ENCODE measurements at places on chromosomes 7 and 10. TPM values are rescaled to one million over a fixed set of nuclear protein-coding genes. Genes with fewer than 3 reads are reported as not detected.
A peak's percentile ranks its signal among the peaks of the same experiment; 100 is the strongest.

TBC1D12 gene
- total RNA-seq: 21.0 TPM

IDI2 gene
- not detected for total RNA-seq

CAMK2B gene
- 0.80 TPM for total RNA-seq

MTERF1 gene
- total RNA-seq: 16.8 TPM

CRTAC1 gene
- total RNA-seq: 0.17 TPM

NAT16 gene
- not detected for total RNA-seq

CTAGE15 gene
- 1.3 TPM for total RNA-seq

JCAD gene
- 1.8 TPM for total RNA-seq

EMX2 gene
- total RNA-seq: not detected

GJD4 gene
- not detected for total RNA-seq

OR13A1 gene
- not detected for total RNA-seq

GRCh38 chr7:134587750-134588149 is 38.8 kb downstream of the AKR1B15 start:
- DNase-seq: no peak

- DNase-seq: no peak
Measured at GRCh38 chr10:35271086-35271858, 65.0 kb upstream of the CCNY start.

GRCh38 chr10:108039821-108040584 is 875.5 kb upstream of the SORCS1 start:
- no peak for DNase-seq

DNA sequence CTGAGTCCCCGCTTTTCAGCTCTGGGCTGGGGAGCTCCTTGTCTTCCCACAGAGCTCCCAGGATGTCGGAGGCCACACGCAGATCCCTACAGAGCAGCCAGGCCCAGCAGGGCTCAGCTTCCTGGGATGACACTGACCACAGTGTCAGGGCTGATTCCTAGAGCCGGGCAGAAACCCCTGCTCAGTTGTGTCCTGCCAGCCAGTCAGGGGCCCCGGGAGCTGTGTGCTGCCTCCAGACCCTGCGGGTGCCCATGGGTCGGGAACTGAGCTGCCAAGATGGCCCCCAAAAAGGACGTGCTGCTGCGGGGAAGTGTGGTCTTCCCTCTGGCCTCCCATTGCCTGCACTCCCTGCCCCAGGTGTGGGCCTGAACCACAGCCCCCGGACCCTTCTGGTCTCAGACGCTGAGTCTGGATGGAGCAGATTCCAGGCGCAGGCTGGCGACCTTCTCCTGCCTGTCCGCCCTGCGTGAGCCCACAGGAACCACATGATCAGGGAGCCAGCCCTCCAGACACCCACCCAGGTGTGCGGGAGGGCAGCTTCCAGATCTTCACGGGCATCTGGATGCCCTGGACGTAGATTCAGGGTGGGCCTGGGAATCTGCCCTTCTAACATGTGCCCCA is 217.4 kb downstream of the MAD1L1 start:
- DNase-seq: no peak

DNA sequence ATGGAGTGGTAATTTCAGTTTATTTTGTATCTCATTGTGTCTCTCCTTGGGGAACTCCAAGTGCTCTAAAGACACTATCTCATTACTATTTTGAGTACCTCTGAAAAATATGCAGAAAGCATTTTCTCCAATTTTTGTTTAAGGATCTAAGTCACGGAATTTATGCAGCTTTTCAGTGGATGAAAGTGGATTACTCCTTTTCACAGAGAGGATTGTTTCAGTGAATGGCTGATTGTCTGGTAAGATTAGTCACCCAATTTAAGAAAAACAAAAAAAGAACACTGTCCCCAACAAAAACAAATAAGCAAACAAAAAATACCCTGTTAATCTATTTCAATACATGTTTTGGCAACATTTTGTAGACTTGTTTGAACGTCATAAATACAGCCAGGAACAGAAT is 338.3 kb upstream of the TEX47 start:
- no peak for DNase-seq

- DNase-seq: no peak
Measured at GRCh38 chr10:117796130-117796745, 250.5 kb downstream of the RAB11FIP2 start.

- DNase-seq: no peak
Measured at GRCh38 chr10:112767156-112767555, 182.9 kb upstream of the TCF7L2 start.

DNA sequence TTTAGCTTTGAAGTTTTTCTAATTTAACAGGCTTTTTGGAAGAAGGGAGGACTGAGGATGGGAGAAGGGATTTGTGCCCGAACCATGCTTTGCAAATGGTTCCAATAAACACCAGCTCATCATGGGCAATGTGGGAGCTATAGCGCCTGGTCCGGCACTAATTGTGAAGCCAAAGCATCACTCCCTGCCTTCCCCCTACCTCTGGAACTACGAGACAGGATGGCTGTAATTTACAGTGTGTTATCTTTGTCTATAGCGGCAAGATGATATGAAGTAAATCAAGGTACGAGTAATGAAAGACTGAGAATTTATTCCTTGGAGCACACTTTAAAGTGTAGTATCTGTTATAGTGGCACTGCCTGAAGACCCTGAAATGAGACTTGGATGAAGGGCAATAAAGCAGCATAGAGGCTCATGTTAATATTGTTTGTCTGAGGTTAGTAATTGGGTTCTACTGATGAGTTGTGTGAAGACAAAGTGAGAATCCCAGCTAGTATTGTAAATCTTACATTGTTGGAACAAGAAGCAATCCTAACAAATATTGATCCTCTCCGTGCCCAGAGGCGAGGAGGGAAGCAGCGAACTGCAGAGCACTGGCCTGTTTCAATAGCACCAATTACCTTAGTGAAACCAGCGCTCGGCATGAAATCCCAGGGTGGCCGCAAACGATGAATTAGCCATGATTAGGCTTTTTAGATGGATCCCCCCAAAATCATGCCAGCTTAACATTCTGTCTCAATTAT is 507.1 kb downstream of the LRMDA start:
- no peak for DNase-seq

DNA sequence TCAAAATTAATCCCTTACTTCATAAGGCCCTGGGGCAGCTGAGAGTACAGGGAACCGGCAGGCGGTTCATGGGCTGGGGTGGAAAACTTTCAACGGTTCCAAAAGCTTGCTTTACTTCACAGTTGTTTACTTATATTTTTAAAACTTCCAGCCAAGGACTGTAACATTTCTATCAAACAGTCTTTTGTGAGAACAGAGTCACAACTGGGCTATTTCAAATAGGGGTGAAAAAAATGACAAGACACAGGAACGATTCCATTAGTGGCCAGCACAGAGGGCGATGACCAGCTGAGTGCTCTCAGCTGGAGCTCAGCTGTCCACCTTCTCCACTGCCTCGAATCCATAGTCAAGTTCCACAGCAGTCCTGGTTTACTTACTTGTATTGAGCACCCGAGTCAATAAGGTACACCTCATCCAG is 48.2 kb downstream of the XPNPEP1 start:
- no peak for DNase-seq

- DNase-seq: no peak
Measured at GRCh38 chr7:89988074-89988473, 166.2 kb upstream of the STEAP1 start.

DNA sequence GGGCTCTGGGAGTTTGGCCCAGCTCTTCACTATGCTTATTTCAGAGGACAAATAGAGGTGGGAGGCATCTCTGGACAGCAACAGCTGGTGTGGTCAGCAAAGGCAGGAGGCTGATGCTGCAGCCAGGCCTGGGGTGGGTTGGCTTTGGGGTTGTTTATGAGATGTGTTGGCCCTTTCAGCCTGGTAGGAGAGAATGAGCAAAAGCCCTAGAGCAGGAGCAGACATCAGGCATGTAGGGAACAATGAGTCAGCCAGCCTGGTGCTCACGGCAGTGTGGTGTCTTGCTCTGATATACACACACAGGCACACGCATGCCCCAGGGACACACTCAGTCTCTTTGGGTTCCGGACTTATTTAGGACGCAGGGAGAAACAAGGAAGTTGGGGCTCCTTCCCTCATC is 157.1 kb downstream of the PRKCQ start:
- no peak for DNase-seq

DNA sequence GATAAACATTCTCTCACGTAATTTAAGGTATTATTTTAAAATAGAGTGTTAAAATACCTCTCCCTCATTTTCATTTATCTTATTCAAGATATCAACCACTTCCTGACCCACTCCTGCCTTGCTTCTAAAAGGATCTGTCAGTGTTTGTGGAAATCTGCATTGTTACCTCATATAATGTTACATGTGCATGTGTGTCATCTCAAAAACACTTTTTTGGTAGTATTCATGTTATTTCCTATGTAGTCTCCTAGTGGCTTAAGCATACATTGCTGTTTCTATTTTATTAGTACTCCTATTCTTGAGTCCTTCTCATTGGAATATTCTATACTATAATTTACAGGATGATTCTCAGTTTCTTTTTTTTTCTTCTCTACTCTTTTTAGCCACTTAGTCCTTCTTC is 1360.7 kb upstream of the CELF2 start:
- no peak for DNase-seq

- no peak for DNase-seq
Measured at GRCh38 chr10:89428877-89429276, 14.5 kb downstream of the IFIT5 start.

DNA sequence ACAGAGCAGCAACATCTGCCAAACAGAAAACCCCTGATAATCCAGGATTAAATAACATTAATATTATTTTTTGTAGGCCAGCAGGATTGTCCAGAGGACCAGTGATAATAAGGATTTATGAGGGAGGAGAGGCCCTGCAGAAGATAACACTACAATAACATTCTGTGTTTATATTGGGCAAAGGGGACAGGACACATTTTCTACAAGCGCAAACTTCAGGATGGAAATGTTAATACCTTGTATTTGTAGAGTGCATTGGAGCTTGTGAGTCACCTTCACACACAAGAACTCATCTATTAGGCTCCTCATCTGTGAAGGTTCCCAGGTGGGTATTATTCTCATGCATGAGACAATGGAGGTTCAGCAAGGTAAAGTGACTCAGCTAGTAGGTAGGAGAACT is 51.0 kb downstream of the BAMBI start:
- DNase-seq: no peak

- DNase-seq: no peak
Measured at GRCh38 chr7:114629762-114630161, 215.1 kb downstream of the FOXP2 start.

GRCh38 chr7:77903597-77903996 is 105.0 kb downstream of the PHTF2 start:
- DNase-seq: no peak

DNA sequence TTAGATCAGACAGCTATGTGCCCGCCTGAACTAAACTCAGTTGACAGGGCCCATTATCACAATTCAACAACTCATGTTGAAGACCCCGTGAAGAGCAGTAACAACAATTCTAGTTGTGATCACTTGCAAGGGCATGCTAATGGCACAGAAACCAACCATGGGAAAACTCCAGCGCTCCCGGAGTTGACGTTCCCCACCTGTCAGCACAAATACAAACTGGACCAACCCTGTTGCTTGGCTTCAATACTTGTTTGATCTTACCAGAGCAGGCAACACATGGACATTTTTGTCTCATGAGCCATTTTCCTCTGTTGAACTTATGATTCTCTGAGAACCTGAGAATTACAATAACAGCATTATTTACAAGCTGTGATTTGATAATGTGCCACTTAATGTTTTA is 119.0 kb upstream of the LANCL2 start:
- DNase-seq: peak; percentile 2

DNA sequence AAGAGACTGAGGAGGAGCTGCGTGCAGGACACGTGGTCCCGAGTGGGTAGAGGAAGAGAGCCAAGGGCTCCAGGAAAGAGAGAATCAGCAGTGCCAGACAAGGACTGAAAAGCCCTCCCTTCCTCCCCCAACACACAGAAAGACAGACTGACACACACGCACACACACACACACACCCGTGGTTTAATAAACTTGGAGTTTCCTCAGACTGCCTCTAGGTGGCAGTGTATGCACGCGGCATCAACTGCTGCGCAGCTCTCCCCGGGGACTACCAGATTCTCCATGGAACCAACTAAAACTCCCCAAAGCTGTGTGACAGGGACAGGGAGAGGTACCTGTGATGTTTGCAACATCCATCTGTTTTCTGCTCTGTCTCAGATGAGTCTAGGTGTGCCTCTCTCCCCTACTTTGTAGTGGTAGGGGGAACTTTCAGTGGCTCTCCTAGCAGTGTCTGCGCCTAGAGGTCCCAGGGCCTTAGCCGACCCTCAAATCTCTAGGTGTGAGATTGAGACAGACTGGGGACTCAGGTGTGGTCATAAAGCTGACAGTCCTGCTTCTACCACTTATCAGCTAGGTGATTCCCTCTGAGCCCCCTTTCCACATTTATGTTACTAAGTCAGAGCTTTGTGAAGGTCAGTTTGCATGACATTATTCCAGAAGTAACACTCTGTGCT is 9.3 kb upstream of the TSPAN14 start:
- DNase-seq: peak; percentile 71

- peak; percentile 49 for DNase-seq
Measured at GRCh38 chr7:139829025-139829774, at the start of gene TBXAS1. Gene TBXAS1 (plus strand): TSS chr7:139829264. CDS start chr7:139829391, 127 bp downstream.

GRCh38 chr10:24318517-24318916 is 109.6 kb downstream of the KIAA1217 start:
- no peak for DNase-seq

DNA sequence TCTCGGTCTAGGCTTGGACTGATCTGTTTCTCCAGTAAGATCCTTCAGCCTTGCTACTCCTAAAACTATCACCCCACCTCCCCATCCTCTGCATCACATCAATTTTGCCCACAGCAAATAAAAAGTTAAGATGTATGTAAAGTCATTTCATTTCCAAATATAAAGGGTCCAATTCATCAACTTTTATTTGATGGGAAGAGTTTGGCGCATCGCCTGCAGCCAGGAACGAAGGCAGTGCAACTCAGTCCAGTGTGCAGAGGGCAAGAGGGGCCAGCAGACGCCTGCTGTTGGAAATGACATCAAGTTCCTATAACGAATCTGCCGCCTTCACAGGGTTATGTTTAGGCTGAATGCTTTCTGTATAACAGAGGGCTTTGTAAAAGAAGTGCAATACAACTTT is 97.0 kb downstream of the SVIL start:
- no peak for DNase-seq

- no peak for DNase-seq
Measured at GRCh38 chr10:50627896-50628295, 4.1 kb upstream of the SGMS1 start.

GRCh38 chr7:130334274-130334673 is 10.3 kb upstream of the CPA5 start:
- DNase-seq: no peak

DNA sequence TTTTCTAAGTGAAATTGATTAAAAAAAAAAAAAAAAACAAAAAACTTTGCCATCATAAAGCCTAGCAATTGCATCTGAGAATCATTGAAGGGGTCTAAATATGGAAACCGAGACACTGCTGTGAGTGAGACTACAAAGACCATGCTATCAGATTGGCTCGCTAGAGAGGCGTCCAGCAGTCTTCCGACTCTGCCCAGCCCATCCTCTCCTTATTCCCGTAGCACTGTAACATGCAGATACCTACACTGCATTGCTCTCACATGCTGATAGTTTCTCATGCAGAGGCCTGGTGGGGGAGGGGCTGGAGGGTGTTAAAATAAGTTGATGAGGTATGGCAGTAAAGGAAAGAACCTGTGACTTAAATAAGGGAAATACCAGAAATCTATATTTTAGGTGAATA is 130.7 kb downstream of the NRF1 start:
- DNase-seq: no peak

Data from colonic mucosa (tissue), 4 donors.